ENCODE measurements at places on chromosomes 4 and X. TPM values are rescaled to one million over a fixed set of nuclear protein-coding genes. Genes with fewer than 3 reads are reported as not detected.
A peak's percentile ranks its signal among the peaks of the same experiment; 100 is the strongest.

- no peak for DNase-seq
These were observed 308.9 kb downstream of the ANTXR2 start for GRCh38 chr4:79764120-79764519.

- no peak for DNase-seq
These were observed 86.0 kb upstream of the C1QTNF7 start for GRCh38 chr4:15341733-15342300.

DNA sequence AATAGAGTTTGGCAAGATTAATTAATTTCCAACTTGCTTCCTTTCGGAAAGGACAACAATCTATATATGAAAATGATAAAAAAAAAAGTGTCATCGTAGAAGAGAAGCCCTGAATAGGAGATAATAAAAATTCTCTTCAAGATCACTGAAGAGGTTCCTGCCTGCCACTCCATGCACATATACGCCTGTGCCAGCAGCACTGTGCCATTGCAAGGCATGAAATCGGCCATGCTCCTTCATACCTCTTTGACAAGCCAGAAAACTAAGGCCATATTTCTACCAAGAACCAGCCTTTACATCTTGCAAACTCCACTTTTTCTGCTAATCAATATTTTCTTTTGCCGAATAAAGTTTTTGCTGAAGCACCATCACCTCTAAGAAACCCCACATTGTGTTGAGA, 365.5 kb downstream of the CXXC4 start:
- DNase-seq, result no peak

GRCh38 chr4:121939690-121940089, 12.2 kb downstream of the TRPC3 start:
- DNase-seq, result no peak

GRCh38 chrX:140447150-140447549, 57.7 kb downstream of the SOX3 start:
- DNase-seq, result no peak

DNA sequence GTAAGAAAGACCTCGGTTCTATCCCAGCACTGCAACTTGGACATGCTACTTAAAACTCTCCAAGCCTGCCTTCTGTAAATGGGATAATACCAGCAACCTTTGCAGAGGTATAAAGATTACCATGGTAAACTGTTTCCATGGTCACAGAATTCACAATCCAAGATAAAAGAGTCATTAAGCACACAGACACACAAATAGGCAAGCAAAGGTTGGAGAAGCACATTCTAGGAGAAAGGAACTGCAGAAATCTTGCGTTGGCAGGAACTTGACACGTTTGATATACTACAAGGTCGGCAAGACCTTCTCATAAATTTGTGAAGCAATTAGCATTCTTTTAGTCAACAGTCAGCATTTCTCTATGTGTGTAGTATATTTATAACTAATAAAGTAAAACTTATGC, 12.3 kb upstream of the CHRNA9 start:
- DNase-seq, result no peak

GRCh38 chrX:124347242-124347641, 879 bp downstream of the SH2D1A start:
- DNase-seq, result no peak

DNA sequence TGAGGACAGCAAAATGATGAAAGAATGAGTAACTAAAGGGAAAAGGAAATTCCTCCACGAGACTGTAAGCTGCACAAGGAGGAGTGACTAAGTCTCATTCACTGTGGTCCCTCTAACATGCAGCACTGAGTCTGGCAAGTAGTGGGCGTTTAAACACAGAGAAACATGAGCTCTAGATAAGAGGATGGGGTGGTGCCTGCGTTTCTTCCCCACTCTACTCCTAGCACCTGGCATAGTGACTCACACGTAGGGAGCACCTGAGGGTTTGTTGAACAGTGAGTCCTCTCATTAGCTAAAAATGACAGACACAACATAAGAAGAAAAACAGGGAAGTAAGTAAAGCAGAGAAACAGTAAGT, 105.8 kb upstream of the CBR4 start:
- DNase-seq, result peak; percentile 64

DNA sequence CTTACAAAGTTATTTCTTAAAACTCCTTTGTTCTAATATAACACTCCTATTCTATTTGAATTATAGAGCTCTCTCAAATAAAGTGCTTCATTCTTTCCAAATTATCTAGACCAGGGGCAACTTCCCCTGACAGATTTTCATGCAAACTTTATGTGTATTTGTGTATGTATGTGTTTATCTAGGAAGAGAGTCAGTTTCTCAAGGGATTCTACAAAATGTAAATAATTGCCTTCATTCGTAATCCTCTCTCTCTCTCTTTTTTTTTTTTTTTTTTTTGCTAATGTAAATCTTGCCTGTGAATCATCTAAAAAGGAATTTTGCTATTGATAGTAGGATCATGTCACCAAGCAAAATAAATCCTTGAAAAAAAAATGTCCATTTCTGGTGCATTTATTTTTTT, 38.9 kb upstream of the RBPJ start:
- no peak for DNase-seq

GRCh38 chr4:18756671-18757070, 735.1 kb upstream of the LCORL start:
- DNase-seq, result no peak

The MAGEB10 gene
- total RNA-seq, result not detected

The ADH7 gene
- not detected for total RNA-seq

The PAGE5 gene
- not detected for total RNA-seq

The PROM1 gene
- 124 TPM for total RNA-seq

All from stomach (tissue), 19 donors.